GM12878 (cell line): ENCODE measurements at places on chromosomes 7 and 10.

- no peaks in the 10 kb centered on the region for H3K27me3 ChIP-seq
- no peak overlapping the region for H3K27ac ChIP-seq
These were observed 223.3 kb upstream of the TCERG1L start for GRCh38 chr10:131534836-131535235.

DNA sequence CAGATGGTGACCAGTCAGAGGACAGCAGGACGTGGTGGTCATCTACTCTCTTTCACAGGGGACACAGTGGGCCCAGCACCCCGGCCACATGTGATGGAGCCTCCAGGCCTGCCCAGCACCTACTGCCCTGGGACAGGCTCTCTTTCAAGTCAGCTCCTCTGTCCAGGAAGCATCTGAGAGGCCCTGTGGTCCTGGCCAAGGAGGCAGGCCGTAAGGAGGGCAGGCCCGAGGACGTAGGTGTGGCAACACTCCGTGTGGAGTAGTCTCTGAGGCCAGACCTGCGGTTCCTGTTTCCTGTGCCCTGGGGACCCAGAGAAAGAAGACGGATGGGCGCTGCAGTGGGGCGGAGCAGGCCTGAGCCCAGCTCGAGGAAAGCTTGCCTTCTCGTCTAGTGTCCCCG is 179.2 kb downstream of the EBF3 start:
- H3K36me3 ChIP-seq: no peaks in the 10 kb centered on the region
- H3K4me1 ChIP-seq: no peaks in the 10 kb centered on the region
- H3K4me3 ChIP-seq: no peak overlapping the region
- DNase-seq: no peak

GRCh38 chr10:132817701-132818211 is 31.8 kb upstream of the NKX6-2 start:
- H3K27ac ChIP-seq: no peak overlapping the region

DNA sequence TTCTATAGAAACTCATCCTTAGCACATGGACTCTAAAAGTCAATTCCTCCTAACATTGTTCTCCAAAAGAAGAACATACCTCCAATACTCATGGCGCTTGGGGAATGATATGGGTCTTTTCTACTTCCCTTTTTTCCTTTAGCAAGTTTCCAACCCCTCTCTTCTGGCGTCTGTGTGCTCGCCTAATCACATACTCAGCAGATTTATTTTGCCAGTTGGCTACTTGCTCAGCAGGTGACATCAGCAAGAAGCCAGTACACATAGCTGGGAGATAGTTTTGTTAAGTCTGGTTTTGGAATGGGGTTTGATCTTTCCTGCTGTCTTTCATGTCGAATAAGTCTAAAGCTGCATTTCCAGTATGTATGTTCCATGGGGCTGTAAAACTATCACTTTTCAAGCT is 193.8 kb downstream of the POM121L12 start:
- H3K27ac ChIP-seq: no peak overlapping the region
- H3K4me3 ChIP-seq: no peak overlapping the region
- no peaks in the 10 kb centered on the region for H3K27me3 ChIP-seq
- no peaks in the 10 kb centered on the region for H3K36me3 ChIP-seq
- DNase-seq: no peak

DNA sequence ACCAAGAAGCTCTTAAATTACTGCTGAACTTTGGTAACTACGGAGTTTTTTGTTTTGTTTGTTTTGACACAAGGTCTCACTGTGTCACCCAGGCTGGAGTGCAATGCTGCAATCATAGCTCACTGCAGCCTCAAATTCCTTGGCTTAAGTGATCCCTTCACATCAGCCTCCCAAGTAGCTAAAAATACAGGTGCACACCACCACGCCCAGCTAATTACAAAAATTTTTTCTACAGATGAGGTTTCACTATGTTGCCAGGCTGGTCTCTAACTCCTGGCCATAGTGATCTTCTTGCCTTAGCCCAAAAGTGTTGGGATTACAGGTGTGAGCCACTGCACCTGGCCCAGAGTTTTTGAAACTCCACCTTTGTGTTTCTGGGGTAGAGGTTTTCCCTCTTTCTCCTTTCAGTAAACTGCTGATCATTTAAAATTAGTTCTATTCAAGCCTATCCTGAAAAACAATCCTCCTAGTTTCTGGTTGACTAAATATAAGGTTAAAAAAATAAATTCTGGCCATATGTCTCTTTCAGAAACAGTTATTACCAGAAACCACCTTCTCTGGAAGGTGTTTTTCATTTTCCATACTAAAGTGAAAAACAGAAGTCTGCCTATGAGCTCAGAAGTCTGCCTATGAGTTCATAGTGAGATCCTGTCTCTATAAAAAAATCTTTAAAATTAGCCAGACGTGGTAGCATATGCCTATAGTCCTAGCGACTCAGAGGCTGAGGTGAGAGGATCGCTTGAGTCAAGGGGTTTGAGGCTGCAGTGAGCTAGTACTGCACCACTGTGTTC is 63.9 kb downstream of the VOPP1 start:
- no peaks in the 10 kb centered on the region for H3K27me3 ChIP-seq
- H3K27ac ChIP-seq: peak overlapping the region; percentile 51
- H3K4me3 ChIP-seq: no peak overlapping the region
- peaks cover 66% of the 10 kb centered on the region for H3K4me1 ChIP-seq
- H3K36me3 ChIP-seq: peaks cover 15% of the 10 kb centered on the region; the same call in 1 of the 2 replicates
- no peak for DNase-seq

GRCh38 chr10:19329475-19329874 is 280.9 kb downstream of the MALRD1 start:
- H3K36me3 ChIP-seq: no peaks in the 10 kb centered on the region
- no peaks in the 10 kb centered on the region for H3K4me1 ChIP-seq
- H3K4me3 ChIP-seq: no peak overlapping the region
- no peak for DNase-seq
- no peaks in the 10 kb centered on the region for H3K27me3 ChIP-seq
- no peak overlapping the region for H3K27ac ChIP-seq

DNA sequence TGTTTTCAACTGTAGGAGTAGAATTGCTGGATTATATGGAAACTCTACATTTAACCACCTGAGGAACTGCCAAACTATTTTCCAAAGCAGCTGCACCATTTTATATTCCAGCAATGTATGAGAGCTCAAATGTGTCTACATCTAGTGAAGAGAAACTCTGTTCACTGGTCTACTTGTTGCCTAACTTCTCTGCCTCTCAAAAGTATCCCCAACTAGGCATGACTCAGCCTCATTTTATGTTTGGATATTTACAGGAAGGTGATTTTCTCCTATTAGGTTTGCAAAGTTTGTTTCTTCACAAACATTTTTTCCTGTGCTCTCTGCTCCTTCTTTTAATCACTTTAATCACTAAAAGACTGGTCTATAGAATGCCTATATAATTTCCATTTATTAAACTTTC is 37.1 kb upstream of the SRI start:
- DNase-seq: no peak
- no peaks in the 10 kb centered on the region for H3K27me3 ChIP-seq
- H3K4me1 ChIP-seq: no peaks in the 10 kb centered on the region
- H3K4me3 ChIP-seq: no peak overlapping the region
- no peaks in the 10 kb centered on the region for H3K36me3 ChIP-seq
- H3K27ac ChIP-seq: no peak overlapping the region

DNA sequence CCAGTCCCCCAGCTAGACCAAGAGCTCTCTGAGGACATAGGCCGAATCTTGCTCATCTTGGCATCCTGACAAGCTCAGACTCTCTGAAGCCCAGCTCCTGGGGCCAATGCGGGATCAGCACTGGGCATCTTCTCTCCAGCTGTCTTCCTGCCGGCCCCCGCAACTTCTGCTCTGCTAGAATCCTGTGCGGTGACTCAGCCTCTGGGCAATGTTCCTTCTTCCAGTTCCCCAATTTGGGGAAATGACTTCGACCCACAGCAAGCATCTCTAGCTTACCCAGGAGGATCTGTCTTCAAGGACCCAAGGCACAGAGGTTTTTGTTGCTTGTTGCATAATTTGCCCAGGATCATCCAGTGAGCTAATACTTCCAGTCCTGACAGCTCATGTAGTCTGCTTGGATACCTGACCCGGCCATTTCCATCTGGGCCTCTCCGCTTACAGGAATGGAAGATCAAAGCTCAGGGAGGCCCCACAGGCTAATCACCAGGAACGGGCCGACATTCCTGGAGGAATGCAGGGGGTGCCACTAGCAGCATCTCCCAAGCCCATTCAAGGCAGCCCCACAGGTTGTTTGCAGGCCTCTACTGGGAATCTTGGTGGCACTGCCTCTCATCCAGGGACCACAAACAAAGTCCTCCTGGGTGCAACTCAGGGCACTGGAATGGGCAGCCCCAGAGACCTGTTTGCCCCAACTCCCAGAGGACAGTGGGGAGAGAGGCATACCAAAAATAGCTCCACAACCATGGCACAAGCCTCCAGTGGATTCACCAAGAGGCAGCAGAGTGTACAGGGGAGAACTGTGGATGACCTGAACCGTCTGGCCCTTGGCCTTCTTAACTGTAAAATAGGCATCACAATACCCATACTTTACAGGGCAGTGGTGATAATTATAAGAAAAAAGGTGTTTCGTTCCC is 151.9 kb downstream of the NEURL1 start:
- peaks cover 9% of the 10 kb centered on the region for H3K36me3 ChIP-seq
- no peak overlapping the region for H3K27ac ChIP-seq
- no peaks in the 10 kb centered on the region for H3K27me3 ChIP-seq
- H3K4me1 ChIP-seq: no peaks in the 10 kb centered on the region
- no peak for DNase-seq
- H3K4me3 ChIP-seq: no peak overlapping the region

GRCh38 chr10:79088176-79088575 is 19.4 kb downstream of the ZMIZ1 start:
- peaks cover 31% of the 10 kb centered on the region for H3K4me1 ChIP-seq
- H3K4me3 ChIP-seq: no peak overlapping the region
- no peak for DNase-seq
- no peaks in the 10 kb centered on the region for H3K36me3 ChIP-seq
- H3K27me3 ChIP-seq: peaks cover 2% of the 10 kb centered on the region; the same call in 1 of the 2 replicates

GRCh38 chr7:42522227-42522991 is 285.4 kb upstream of the GLI3 start:
- H3K4me1 ChIP-seq: no peaks in the 10 kb centered on the region
- no peak overlapping the region for H3K4me3 ChIP-seq
- no peaks in the 10 kb centered on the region for H3K27me3 ChIP-seq
- DNase-seq: no peak
- no peak overlapping the region for H3K27ac ChIP-seq
